ENCODE measurements at places on chromosomes 3 and 15. TPM values are rescaled to one million over a fixed set of nuclear protein-coding genes. Genes with fewer than 3 reads are reported as not detected.

DNA sequence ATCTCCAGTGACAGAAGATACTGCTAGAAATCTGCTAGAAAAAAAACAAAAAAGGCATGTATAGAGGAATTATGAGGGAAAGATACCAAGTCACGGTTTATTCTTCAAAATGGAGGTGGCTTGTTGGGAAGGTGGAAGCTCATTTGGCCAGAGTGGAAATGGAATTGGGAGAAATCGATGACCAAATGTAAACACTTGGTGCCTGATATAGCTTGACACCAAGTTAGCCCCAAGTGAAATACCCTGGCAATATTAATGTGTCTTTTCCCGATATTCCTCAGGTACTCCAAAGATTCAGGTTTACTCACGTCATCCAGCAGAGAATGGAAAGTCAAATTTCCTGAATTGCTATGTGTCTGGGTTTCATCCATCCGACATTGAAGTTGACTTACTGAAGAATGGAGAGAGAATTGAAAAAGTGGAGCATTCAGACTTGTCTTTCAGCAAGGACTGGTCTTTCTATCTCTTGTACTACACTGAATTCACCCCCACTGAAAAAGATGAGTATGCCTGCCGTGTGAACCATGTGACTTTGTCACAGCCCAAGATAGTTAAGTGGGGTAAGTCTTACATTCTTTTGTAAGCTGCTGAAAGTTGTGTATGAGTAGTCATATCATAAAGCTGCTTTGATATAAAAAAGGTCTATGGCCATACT is 4.0 kb downstream of the B2M start:
- H3K4me3 ChIP-seq: peak overlapping the region; percentile 98
- peak overlapping the region; percentile 100 for H3K27ac ChIP-seq
- no peak for DNase-seq
- peaks cover 35% of the 10 kb centered on the region for H3K36me3 ChIP-seq
- H3K4me1 ChIP-seq: peaks cover 77% of the 10 kb centered on the region
- no peaks in the 10 kb centered on the region for H3K27me3 ChIP-seq

The FAH gene
- 5.2 TPM for total RNA-seq

GRCh38 chr3:187165144-187165543 is 25.8 kb upstream of the RPL39L start:
- peaks cover 18% of the 10 kb centered on the region for H3K4me1 ChIP-seq
- H3K4me3 ChIP-seq: no peak overlapping the region
- DNase-seq: peak; percentile 14
- peaks cover 37% of the 10 kb centered on the region for H3K27me3 ChIP-seq

DNA sequence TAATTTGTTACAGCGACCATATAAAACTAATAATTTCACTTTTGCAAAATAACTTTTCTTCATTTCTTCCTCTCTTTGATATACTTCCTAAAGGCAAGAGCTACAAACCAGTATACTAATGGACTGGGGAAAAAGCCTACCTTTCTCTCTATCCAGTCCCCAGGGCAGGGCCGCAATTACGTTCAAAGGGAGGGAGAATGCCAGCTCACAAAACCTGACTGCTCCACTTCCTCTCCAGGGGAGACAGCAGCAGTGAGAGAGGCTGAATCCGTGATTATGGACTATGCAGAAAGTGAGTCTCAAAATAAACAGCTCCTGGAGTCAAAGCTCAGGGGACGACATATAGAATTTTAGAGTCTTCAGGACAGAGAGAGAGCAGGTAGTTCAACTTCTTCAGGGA is 126.9 kb upstream of the HES1 start:
- no peak overlapping the region for H3K27ac ChIP-seq
- H3K4me3 ChIP-seq: no peak overlapping the region
- H3K4me1 ChIP-seq: peaks cover 2% of the 10 kb centered on the region
- no peak for DNase-seq

The OXSM gene
- total RNA-seq: 7.0 TPM

The EPHB1 gene
- 3.5 TPM for total RNA-seq

The UTS2B gene
- not detected for total RNA-seq

The A4GNT gene
- total RNA-seq: not detected

- no peak overlapping the region for H3K27ac ChIP-seq
- DNase-seq: peak; percentile 19
- peaks cover 8% of the 10 kb centered on the region for H3K4me1 ChIP-seq
- no peaks in the 10 kb centered on the region for H3K27me3 ChIP-seq
- no peak overlapping the region for H3K4me3 ChIP-seq
- H3K36me3 ChIP-seq: peaks cover 3% of the 10 kb centered on the region
Observed at GRCh38 chr15:51775967-51776816, 24.8 kb downstream of the TMOD2 start.

The GREM1 gene
- total RNA-seq: not detected
